CD8-positive, alpha-beta T cell (primary cell): ENCODE measurements at places on chromosomes 6 and 20.

DNA sequence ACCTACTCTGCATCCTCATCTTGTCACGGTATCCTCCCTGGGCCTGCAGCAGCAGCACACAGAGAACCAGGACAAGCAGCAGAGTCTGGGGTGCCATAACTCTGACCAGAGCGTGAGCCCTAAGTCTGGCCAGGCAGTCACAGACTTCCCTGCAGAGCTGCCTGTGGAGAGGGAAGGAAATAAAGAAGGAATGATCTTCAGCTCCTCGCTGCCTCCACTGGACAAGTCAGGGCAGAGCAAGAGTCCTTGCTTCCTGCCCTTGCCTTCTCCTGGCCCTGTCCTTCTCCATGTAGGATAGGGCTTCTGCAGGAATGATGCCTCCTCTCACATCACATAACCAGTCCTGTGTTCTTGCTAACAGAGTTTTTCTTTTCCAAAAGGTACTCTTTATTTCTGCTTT, 15.9 kb upstream of the WFDC11 start:
- DNase-seq, result no peak

DNA sequence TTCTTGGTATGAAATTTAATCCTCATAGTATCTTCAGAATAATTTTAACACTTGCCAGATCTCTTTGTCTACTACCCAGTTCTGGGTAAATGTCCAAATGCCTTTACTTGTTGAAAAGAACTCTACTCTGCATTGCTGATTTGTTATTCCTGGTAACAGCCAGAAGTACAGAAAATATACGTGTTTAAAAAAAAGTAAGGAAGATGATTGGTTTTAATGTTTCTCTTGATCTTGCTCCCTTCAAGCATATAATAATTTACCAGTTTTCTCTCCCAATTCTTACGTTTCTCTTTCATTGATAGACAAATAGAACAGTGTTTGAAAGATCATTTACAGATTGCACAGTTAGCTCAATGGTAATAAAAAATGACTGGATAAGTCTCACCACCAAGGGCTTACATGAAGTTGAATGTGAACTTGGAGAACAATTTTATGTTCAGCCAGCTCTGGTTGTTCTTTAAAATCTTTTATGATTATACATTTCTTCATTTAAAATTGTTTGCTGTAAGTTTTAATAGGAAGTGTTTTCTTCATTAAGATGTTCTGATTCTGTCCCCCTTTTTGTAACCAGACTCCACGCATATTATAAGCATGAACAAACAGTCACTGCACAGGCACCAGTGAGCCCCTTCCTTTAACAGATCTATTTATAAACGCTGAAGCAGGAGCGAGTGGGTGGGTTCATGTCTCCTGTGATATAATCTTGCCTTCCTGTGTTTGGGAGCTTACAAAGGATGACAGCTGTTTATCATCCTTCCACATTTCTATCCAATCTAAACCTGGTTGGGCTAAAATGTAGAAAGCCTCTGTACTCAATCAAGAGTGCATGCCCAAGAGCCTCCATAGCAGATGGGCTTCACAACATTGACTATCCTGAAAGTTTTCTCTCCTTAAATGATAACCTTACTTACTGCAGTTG, 299.5 kb downstream of the PRL start:
- DNase-seq, result no peak

GRCh38 chr6:135166515-135166914, 14.6 kb upstream of the MYB start:
- no peak for DNase-seq

GRCh38 chr6:142844065-142844755, 100.8 kb downstream of the HIVEP2 start:
- no peak for DNase-seq

GRCh38 chr6:132936646-132937045, 122.3 kb downstream of the RPS12 start:
- DNase-seq, result no peak

- DNase-seq, result no peak
Observed at GRCh38 chr20:62368976-62369814, 2.1 kb upstream of the LAMA5 start.

- no peak for DNase-seq
Observed at GRCh38 chr6:126199466-126199865, 140.4 kb upstream of the CENPW start.

- peak; percentile 71 for DNase-seq
Observed at GRCh38 chr20:5749952-5750779, at the start of gene SHLD1. Gene SHLD1 (plus strand): TSS chr20:5750401. CDS start chr20:5772866, 22,465 bp downstream.

- no peak for DNase-seq
Observed at GRCh38 chr6:20763296-20763695, 229.0 kb downstream of the CDKAL1 start.

GRCh38 chr20:23643659-23644058, 5.9 kb upstream of the CST3 start:
- DNase-seq, result no peak

GRCh38 chr6:45253453-45253852, 74.7 kb upstream of the RUNX2 start:
- DNase-seq, result no peak

GRCh38 chr6:18536591-18537055, 149.5 kb downstream of the RNF144B start:
- DNase-seq, result no peak

DNA sequence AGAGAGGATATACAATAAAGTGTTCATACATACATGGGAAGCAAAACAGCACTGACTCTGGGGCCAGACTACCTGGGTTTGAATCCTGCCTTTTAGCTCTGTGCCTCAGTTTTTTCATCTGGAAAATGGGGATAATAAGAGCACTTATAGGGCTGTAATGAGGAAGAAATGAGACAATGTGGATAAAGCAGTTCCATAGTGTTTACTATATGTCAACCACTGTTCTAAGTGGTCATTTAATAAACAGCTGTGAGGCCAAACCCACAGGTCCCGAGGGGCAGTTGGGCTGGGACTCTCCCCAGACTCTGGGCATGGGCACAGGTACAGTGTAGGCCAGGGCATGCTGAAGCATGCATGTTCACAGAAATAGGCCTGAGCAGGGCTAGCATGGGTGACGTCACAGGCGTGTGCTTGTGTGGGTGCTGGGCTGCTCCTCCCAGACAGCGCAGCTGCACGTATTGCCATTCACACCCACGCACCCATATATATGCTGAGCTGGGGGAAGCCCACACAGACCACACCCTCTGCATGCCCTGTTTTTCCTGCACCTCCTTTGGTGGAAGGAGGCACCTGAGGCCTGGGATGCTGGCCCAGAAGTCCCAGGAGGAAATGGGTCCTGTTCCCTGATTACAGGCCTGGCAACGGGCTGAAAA, 3.5 kb upstream of the PLCG1 start:
- no peak for DNase-seq

- DNase-seq, result no peak
Observed at GRCh38 chr6:45351667-45352066, 23.5 kb downstream of the RUNX2 start.

DNA sequence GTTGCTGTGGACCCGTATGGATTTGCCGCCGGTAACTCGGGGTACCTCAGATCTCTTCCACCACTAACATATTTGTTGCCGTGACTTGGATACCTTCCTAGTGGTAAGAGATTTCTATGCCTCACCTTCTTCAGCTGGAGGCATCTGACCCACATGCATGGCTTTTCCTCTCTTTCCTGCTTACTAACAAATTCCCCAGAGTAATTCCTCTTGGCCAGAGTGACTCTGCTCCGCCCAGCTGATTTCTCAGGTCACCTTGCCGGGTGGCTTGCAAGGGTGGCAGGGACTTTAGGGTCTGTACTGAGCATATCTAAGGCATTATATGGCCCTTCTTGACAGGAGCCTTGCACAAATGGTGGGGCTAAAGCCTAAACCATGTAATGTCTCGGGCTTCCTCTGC, 38.2 kb downstream of the FAM184A start:
- DNase-seq, result no peak

DNA sequence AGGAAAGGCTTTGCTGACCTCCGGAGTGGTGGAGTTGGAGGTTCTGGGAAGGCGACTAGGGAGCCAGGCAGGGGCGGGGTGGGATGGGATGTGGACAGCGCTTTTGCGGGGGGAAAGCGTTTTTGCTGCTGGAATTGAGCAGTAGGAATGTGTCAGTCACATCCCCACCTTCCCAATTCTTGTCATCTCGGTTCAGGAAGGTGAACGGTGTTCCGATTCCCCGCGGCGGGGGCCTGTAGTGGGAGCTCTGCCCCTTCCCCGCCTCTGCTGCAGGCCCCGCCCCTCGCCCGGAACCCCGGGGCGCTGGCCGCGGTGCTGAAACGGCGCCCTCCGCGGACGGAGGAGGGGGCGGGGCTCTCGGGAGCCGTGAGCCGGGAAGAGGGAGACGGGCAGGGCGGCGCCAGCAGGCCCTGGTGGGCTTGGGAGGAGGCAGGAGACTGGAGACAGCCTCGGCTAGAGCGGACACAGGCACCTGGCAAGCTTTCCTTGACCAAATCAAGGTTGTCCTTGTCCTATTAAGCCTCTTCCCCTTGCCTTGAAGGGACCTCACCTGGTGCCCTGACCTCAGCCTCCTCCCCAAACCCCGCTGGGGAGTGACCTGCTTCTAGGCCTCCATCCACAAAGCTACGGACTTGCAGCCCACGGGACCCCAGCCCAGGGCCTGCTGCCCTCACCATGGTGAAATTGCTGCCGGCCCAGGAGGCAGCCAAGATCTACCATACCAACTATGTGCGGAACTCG, at the start of gene LHFPL5:
Gene LHFPL5, plus strand, starts transcription at position 357 of the 741 bp plus-strand sequence. Its CDS starts 319 bp downstream, at position 676.
- DNase-seq, result peak; percentile 25

DNA sequence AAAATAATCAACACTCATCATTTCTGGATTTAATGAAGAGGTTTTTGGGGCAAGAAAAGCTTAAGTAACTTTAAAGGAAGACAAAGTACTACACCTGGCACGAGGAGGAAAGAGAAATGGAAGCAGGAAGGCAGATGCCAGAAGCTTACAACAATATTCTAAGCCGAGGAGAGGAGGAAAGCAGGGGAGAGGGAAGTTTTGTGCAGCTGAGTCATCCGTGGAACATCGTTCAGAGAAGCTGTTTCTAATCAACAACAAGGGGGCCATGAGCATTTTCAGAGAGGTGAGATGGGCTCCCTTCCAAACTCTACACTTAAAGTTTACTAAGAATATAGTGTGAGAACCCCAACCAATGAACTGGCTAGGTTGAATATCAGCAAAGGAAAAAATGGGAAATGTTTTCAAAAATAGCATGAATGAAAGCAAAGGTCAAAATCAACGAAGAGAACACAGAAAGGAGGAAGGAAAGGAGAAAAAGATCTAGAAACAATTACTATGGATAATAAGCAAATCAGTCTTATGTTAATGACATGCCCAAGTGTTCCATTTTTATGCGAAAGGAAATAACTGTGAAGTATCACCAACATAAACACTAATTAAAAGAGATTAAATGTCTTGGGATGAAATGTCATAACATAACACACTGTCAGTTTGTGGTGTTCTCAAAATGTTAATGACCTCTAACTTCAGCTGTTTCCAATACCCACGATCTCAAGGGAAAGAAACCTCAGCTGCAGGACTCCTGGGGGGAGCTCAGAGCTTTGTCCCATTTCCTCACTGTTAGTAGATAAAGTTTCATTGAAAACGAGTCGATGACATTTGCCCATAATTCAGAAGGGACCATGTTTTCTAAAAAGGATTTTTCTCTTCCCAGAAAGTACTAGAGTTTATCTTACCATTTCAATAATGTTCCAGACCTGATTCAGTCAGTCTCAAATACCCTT, 203.4 kb upstream of the STXBP5 start:
- no peak for DNase-seq

DNA sequence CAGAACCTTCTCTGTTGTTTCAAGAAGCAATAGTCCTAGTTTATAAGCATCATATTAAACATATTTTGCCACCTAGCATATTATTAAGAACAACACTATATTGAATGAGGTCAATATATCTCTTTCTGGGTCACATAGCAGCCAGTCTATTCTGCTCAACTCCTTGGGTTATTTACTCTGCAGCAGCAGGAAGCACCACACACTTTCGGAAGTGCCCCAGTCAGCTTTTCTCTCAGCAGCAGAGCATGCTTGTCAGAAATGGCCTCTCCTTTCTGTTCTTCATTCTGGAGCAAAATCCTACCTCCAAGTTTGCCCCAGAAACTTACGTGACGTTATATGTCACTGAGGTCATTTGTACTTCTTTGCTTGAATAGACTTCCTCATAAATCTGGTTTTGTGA, 22.7 kb downstream of the CFAP206 start:
- DNase-seq, result no peak

DNA sequence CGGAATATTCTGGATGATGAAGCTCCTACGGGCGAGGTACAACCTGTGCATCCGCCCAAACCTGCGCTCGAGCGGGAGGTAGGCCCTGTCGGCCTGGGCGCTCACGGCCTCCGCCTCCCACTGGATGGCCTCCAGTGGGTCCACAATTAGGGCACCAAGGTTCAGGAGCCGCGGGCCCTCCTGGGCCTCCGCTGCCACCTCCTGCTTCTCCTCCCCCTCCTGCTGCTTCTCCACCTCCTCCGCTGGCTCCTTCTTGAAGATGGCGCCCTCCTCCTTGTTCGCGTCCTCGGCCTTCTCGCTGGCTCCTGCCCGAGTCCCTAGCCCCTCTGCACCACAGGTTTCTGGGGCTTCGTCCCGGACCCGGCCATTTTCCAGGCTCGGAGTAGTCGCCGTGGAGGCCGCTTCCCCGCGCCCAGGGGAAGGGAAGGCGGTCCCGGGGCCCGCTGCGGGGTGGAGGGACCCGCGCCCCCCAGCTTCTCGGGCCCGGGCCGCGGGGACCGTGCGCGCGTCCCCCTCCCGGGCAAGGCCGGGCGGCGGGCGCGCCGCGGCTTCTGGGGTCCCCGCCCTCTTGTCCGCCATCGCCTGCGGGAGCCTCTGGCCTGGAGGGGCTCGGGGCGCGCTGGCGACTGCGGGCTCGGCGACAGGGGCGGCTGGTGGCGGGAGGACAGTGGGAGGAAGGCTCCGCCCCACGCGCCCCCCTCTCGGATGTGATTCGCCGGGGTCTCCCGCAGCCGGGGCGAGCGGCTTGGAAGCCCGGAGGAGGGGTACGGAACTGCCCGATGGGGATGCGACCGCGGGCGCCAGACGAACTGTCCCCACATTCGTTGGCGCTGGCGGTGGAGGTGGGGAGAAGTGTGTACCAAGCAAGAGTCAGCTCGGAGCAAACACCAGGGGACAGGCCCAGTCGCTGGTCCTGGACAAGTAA, 17.6 kb downstream of the PLAGL2 start:
- DNase-seq, result peak; percentile 58

DNA sequence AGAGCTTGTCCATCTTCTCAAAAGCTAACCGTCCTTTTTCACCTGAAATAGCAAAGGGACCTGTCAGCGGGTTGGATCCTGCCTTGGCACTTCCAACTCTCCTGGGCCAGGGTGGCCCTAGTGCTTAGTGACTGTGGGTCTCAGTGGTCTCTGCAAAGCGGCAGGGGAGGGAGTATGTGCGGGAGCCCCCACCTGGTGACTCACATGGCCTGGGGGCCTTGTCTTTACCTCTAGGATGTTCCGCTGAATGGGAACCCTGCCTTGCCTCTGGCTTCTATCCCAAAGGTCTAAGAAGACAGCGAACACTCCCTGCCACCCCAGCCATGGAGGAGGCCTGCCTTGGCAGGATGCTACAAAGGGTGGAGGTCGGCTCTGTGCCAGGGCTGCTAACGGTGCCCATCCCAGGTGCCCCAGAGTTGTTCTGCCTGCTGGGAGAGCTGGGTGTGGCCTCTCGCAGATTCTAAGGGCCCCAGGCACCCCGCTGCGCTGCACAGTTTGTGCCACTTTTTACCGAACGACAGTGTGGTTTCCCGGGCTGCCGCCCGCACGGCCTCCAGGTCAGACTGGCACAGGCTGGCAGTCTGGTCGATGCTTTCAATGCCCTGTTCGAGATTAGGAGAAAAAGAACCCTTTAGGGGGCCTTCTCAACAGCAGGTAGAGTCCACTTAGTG, 77.2 kb downstream of the PTPN1 start:
- DNase-seq, result no peak
